ENCODE measurements at places on chromosomes 11 and 22.

- no peak for DNase-seq
Measured at GRCh38 chr22:17400305-17400704, 31.0 kb downstream of the CECR2 start.

DNA sequence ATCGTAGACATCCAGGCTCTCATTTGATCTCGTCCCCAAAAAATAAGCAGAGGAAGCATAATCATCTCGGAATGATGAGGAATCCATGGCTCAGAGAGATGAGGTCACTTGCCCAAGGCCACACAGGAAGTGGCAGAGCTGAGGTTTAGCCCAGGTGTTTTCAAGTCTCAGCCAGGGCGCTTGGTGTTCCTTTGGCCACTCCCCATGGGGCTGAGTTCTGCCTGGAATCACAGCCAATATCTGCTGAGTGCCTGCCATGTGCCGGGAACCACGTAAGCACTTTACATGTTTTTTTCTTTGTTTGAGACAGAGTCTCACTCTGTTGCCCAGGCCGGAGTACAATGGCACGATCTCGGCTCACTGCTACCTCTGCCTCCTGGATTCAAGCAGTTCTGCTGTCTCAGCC lies 29.5 kb upstream of the MYH9 start:
- DNase-seq = no peak

GRCh38 chr11:134573857-134574256 lies 161.8 kb upstream of the B3GAT1 start:
- no peak for DNase-seq

DNA sequence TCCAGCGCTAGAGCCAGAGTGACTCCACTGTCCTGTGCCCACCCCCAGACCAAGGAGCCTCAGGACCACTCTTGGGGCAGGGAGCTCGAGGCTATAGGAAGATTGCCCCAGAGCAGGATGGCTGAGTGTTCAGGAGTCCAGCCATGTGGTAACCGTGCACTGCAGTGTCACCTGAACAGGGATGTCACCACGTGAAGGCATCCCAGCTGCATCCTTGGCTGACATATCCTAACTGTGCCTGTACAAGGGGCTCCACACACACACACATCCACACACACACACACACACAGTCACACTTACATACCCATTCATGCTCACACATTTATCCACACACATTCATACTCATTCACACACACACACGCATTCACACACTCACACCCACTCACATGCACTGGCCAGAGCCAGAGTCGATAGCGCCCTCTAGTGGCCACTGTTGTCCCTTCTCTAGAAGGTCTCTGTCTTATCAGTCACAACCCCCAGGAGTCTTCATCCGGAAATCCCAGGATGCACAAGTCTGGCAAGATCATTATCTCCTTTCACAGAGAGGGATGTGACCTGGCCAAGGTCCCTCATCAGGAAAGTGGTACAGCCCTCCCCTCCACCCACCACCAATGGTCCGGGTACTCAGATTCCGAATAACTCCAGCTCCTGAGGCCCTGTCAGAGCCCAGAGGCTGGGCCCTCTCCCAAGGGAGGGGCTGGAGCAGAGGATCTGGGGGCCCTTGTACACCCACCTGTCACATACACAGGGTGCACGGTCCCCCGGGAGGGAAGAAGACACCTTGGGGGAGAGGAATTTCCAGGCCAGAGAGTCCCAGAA lies 55.1 kb downstream of the IGLL5 start:
- DNase-seq = peak; percentile 78

DNA sequence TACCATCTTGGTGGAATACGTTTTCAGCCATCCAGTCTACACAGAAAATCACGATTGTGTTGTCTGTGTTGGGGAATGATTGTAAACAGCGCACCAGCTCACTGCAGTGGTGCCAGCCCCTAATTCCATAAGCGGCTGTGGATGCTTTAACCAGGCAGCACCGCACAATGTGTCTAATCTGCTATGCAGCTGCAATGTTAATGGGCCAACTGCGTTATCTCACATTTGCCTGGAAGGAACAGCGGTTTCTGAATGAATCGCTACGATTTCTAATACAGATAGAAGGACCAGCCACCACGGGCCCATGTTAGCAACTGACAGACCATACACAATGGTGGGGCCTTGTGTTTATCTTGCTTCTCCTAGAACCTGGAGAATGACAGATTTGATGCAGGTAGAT lies 384.5 kb upstream of the KIRREL3 start:
- DNase-seq = no peak

DNA sequence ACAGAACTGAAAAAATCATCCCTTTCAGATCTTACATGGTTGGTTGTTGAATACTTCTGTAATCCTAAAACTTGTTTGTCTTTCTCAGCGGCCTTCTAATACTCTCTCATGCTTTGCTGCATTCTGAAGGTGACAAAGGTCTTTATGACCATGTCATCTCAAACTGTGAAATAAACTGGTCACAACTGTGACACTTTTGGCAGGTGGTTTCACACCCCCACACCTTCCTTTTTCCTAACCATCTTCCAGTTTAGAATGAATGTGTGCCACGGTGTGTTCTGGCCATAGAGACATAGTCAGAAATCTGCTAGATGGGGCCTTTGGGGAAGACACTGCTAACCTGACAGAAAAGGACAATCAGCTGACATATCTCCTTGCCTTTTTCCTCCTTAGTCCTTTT lies 14.7 kb upstream of the RFPL3 start:
- DNase-seq = no peak

- no peak for DNase-seq
Measured at GRCh38 chr11:65297026-65297672, 17.5 kb upstream of the CDC42EP2 start.

GRCh38 chr11:7423946-7424345 lies 61.4 kb upstream of the OLFML1 start:
- no peak for DNase-seq

GRCh38 chr11:38356255-38356654 lies 1758.2 kb upstream of the RAG2 start:
- no peak for DNase-seq

DNA sequence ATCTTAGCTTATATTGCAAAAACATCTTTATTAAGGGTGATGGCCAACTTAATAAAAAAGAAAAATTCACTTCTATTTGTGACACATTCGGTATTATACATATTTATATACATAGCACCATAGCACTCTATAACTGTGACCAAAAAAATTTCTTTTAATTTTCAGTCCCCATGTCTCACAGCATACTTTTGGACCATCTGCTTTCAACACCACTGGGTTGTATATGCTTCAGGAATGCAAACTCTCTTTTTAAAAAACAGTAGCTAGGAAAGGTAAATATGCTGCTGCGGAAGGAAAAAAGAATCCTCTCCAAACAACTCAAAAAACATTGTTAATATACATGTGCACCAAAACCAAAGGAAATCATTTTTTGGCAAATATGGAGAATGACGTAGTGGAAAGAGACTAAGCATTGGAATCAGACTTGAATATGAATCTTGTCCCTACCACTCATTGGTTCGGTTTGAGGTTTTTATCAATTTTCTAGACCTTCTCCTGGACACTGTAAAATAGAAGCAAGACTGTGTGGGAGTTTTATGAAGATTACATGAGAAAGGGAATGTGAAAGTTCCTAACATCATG lies 227.9 kb downstream of the BLID start:
- no peak for DNase-seq

DNA sequence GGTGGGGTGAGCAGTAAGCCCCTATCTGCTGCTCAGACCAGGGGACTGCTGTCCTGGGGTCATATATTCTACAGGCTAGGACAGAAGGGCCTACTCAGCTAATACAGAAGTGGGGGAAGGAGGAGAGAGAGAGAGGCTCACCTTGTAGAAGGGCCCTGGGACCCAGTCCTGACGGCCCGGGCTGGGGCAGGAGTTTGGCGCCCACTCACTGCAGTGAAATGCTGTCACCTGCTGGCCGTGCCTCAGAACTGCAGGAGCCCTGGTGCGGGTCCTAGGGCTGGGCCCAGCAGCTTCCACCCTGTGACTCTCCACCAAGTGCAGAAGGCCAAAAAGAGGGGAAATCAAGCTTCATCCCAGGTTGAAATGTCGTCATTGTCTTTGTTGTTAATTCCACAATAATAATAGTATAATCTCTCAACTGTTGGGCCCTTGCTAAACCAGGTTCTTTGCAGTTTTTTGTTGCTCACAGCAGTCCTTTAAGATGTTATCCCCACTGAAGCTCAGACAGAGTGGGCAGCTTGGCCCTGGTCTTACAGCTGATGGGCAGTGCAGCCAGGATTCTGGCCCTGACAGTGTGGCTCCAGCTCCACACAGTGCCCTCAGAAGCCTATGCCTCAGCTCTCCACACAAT lies 29.6 kb downstream of the TRIM29 start:
- DNase-seq = peak; percentile 38

Measured in T-helper 9 cell (primary cell).